ENCODE measurements at places on chromosomes 12 and 14. TPM values are rescaled to one million over a fixed set of nuclear protein-coding genes. Genes with fewer than 3 reads are reported as not detected.

- no peak for DNase-seq
These were observed 328.1 kb downstream of the ALG10 start for GRCh38 chr12:34350092-34351041.

- DNase-seq: no peak
These were observed 30.3 kb downstream of the EFCAB11 start for GRCh38 chr14:89924268-89924667.

PPP1R12A gene
- total RNA-seq: 86.7 TPM

MYH6 gene
- total RNA-seq: 0.03 TPM

FRS2 gene
- 128 TPM for total RNA-seq

Measured in neural progenitor cell (in vitro differentiated cells).